ENCODE measurements at places on chromosomes 11 and 22.

GRCh38 chr11:119912229-119912628 lies 183.2 kb upstream of the NECTIN1 start:
- no peak for DNase-seq

DNA sequence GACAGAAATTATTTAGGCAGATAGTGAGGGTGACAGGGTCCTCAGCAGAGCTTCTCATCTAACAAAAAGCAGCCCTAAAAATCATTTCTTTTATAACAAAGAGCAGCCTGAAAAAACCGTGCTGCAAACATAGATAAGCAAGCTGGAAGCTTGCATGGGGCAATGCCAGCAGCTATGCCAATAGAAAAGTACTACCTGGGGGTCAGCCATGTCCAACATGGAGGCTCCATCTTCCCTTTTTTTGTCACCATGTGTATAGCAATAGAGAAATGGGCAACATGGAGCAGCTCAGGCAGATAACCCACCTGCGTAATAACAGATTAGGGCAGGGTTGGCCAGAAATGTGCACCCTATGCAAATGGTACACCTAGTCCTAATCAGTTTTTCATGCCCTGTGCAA lies 57.4 kb upstream of the IGLL5 start:
- no peak for DNase-seq

DNA sequence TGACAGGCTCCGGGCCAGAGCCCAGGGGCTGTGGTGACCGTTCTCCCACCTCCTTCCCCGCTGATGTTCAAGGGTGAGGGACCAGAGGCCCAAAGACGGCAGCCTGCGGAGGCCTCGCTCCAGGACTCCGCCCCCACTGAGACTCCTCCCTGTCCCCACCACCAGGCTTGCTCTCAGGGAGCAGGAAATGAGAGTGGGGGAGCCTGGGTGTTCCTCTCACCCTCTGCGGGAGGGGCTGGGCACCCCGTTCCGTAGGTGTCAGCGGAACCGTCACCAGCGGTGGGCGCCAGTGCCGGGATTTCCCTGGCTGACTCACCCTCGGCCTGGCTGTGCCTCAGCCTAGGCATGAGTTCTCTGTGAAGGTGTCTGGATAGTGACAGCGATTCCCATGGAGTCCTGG lies 15.7 kb downstream of the DAGLA start:
- peak; percentile 72 for DNase-seq

GRCh38 chr11:87889126-87889525 lies 286.1 kb downstream of the RAB38 start:
- DNase-seq: no peak

DNA sequence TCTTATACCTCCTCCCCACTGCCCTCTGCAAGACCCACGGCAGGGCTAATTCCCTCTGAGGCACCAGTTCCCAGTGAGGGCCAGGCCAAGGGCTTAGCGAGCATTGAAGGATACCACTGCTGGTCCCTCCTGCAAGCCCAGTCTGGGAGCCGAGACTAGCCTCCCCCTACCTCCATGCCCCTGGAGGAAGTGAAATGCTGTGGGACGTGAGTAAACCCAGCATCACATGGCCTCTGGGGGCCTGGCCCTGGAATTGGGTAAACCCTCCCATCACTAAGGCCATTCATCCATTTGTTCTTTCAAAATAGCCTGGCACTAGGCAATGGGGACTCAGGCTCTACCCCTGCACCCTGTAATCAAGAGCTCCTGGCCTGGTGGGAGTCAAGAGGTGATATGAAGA lies 24.7 kb downstream of the ARAP1 start:
- DNase-seq: no peak

GRCh38 chr22:44316393-44317122 lies 3.8 kb upstream of the SHISAL1 start:
- DNase-seq: no peak

GRCh38 chr11:38543311-38543710 lies 1945.3 kb upstream of the RAG2 start:
- DNase-seq: no peak

DNA sequence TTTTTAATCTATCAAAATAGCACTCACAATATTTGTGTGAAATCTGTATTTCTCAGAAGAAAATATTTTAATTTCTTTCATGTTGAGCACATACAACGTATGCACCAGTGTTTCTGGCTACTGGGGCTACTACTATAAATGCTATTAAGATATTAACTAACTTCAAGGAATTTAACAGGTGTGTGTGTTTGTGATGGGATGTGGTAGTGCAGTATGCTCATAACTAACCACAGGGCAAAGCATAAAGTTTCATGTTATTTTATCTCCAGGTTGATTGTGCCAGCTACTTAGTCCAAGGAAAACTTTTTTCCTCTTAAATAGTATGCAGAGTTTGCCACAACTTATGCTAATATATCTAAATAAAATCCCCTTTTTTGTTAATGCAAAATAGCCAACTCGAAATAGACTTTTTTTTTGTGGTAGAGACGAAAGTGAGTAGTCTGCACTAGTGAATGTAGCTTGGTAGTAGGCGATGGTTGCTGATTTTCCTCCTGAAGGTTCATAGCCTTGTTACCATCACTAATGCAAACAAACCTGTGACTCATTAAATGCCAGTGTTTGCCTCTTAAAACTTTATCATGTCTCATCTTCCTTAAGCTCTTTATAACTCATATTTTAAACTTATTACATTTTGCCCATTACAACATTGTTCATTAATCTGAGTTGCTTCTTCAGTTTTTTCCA lies 565.5 kb upstream of the ANO3 start:
- no peak for DNase-seq

DNA sequence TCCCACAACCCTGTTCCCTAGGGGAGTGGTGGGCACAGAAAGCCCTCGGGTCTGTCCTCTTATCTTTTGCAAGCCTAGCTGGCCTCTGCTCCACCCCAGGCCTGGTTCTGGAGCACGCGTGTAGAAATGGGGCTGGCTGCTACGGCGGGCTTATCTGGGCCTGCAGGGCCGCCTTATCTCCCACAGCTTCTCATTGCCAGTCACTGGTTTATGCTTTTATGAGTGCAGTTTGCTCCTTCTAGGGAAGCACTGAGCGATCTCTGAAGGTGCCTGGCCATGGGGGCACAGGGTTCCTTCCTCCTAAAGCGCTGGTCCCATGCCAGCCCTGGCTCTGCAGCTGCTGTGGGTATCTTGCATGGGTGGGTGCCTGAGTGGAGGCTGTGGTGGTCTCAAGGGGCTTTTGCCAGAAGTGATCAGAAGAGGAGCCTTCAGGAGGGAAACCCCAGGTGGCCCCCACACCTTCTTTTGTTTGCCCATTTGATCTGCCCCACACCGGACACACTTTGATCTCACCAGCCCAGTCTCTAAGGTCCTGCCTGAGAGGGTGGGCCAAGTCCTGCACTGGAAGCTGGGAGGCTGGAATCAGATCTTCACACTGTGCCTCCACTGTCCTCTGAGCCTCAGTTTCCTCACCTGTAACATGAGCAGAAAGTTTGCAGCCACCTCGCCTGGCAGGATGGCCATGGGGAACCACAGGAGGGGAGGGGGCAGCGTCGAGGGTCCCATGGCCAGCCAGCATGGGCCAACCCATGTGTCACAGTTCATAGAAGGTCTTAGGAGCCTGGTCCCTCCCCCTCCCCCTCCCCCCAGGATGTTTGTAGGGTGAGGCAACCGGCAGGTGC lies 86.6 kb upstream of the FGF3 start:
- DNase-seq: no peak

DNA sequence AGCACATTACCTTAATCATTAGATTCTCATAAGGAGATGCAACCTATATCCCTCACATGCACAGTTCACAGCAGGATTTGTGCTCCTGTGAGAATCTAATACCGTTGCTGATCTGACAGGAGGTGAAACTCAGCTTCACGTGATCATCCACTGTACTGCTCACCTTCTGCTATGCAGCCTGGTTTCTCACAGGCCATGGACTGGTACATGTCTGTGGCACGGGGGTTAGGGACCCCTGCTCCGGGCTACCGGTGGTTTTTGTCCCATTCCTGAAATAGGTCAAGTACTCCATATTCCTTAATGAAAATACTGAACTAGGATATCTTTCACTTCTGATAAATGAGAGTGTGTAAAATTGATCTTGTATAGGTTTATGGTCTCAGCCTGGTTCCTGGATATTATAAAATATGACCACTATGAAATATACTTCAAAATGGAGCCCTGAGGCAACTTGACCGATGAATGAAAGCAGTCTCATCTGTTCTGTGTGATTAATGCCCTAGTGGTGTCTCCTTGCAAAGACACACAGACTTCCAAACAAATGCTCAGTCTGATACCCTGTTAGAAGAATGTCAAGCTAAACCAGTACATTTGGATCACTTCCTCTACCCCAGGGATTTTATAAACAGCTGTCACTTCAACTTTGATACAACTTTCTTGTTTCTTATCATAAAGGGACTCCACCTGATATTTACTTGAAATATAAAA lies 492.9 kb upstream of the ANO3 start:
- DNase-seq: no peak

DNA sequence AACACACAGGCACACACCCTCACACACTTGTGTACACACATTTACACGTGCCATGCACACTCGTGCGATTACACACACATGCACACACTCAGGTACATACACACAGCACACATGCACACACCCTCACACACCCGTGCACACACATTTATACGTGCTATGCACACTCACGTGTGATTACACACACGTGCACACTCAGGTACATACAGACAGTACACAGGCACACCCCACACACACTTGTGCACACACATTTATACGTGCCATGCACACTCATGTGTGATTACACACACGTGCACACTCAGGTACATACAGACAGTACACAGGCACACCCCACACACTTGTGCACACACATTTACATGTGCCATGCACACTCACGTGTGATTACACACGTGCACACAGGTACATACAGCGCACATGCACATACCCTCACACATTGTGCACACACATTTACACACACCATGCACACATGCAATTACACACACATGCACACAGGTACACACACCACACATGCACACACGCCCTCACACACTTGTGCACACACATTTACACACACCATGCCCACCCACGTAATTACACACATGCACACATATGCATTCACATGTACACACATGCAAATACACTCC lies 4.6 kb downstream of the IFITM10 start:
- no peak for DNase-seq
